ENCODE measurements at places on chromosomes 4 and X.

DNA sequence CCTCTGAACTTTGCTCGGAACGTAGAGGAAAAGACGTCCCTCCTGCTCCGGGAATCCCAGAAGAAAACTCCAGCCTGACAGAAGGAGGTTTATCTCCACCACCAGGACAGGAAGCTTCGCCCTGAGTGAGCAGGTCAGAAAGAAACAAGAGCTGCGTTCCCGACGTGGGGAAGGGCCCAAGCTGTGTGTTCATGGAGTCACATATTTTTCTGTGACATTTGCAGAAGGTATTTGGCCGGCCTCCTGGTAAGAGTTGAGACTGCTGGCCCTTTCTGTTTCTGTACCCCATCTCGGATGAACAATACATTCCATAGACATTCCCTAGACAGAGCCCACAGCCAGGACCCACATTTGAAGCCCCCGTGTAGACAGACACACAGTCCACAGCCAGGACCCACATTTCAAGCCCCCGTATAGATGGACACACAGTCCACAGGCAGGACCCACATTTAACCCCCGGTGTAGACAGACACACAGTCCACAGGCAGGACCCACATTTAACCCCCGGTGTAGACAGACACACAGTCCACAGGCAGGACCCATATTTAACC is 230.8 kb downstream of the SHOX start:
- no peak for DNase-seq

- DNase-seq: peak; percentile 67
Observed at GRCh38 chr4:7630568-7631287, 196.0 kb upstream of the PSAPL1 start.

GRCh38 chr4:189787216-189788031 is 153.2 kb upstream of the FRG1 start:
- no peak for DNase-seq

DNA sequence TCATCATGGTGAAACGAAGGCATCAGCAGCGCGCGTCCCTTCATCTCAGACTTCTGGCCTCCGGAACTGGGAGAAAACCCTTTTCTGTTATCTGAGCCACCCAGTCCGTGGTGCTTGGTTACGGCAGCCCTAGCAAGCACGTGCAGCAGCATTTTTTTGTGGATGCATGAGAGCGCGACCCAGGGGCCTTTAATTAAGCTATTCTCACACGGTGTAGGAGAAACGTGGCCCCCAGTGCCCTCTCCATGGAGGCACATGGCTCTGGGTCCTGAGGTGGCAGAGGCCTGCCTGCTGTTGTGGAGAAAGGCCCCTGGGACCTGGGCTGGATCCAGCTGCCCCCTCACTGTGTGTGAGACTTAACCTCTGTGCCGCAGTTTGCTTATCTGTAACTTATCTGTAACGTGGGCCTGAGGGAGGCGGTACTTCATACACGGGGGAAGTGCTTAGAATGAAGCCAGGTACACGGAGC is 9.5 kb downstream of the CLCN4 start:
- DNase-seq: no peak

GRCh38 chr4:161991811-161992210 is 172.0 kb downstream of the FSTL5 start:
- no peak for DNase-seq

GRCh38 chr4:12573716-12574115 is 910.4 kb downstream of the RAB28 start:
- peak; percentile 21 for DNase-seq
